ENCODE measurements at places on chromosomes 3 and 15.

DNA sequence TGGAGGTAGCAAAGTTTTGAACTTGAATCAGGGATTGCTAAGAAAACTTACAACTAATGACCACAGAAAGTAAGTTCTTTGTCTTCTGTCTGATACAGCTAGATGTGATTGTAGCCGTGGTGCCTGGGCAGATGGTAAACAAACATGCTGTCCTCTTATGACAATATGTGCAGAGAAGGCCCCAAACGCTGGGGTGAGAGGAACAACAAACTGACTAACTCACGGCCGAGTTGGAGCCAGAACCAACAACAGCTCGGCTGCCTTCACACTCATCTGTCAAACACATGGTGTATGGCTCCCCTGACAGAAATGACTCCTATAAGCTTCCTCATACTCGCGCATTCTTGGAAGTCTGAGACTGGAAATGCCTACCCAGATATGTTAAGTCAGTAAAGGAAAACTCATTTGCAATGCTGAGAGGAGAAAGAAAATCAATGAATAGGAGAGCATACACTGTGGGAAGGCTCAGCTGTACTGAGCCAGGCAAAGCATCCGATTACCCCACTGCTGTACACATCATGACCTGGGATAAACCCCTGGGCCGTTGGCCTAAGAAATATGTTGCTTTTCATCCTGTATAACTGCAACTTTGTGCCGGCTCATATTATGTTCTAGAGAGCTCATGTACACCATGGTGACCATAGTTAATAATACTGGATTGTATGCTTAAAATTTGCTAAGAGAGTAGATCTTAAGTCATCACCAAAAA lies 5.7 kb downstream of the THBS1 start:
- no peak for DNase-seq

GRCh38 chr3:7536921-7537320 lies 676.0 kb downstream of the GRM7 start:
- DNase-seq, result no peak

DNA sequence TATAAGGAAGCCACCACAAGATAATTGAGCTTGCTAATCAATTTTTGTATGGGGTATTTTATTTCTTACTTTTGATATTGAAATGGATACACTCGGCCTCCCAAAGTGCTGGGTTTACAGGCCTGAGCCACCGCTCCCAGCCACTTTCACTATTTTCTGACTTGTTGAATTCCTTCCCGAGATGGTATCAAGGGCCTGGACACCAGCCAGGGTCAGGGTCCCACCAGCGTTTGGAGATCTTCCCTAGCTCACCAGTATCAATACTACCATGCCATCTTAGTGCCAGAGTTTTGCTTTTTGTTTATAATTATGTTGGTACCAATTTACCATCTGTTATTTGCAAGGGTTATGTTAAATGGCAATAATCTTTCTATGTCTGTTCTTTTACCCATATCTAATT lies 5.5 kb upstream of the SELENOT start:
- no peak for DNase-seq

DNA sequence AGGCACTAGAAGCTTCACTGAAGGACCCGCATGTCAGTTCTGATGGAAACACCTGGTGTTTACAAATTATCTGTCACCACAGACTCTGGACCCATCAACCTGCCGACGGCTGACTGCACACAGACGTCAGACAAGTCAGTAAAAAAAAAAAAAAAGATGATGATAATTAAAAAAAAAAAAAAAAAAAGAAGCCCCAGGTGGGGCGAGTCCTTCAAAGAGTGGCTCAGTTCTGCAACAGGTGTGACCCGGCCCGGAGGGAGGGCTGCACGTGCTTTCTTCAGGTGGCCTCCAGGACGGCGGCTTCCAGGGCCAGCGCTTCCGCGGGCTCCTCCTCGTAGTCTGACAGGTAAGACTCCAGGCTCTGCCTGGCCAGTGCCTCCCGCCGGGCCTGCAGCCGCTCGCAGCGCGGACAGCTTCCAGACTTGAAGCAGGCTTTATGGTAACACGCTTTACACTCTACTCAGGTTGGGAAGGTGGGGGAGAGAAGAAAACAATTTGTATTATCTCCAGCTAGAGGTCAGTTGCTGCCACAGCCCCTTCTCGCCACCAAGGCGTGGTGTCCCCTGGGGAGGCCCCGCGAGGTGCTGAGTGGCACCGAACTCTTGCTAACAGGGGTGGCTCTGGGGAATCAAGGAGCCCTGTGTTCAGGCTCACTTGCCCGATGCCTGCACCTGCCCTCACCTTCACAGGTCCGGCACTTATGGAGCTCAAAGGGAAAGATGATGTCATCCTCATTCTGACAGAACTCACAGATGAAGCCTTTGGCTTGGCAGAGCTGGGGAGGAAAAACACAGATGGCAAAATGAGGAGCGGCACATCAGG lies 61.8 kb downstream of the RUBCN start:
- no peak for DNase-seq

GRCh38 chr15:74838137-74838516 lies 4.8 kb downstream of the ULK3 start:
- DNase-seq, result no peak

DNA sequence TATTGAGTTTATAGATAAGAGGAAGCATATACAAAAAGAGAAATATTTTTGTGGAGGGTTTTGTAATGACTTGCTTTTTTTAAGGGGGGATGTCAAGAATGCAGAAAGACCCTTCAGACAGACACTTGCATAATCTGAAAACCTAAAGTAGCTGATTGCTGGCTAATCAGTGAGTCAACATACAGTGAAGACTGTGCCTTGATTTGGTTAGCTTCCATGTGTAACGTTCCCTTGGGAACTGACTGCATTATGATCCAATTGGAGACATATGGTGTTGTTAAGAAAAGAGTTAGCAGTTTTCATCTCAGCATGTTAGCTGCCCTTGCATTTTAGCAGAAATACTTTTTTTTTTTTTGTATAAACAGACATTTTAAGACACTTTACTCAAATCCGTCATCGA lies 483.2 kb downstream of the RBMS3 start:
- no peak for DNase-seq

DNA sequence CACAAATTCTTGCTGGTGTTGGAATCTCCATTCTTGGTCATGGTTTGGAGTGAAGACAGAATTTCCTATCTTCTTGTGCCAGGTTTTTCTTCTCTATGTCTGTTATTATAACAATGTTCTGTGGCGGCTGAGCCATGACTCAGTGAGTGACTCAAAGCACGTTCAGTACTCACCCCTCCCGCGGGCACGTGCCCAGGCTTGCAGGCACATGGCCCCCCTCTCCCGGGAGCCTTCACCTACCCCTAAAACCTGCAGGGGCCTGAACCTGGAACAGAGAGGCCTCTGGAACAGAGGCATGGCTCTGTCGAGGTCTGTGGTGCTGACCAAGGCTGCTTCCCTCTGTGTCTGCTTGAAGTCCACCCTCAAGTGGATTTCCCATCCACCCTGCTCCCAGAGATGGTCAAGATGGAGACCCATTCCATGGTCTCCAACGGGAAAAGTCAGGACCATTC lies 27.6 kb downstream of the PLXNB1 start:
- no peak for DNase-seq

DNA sequence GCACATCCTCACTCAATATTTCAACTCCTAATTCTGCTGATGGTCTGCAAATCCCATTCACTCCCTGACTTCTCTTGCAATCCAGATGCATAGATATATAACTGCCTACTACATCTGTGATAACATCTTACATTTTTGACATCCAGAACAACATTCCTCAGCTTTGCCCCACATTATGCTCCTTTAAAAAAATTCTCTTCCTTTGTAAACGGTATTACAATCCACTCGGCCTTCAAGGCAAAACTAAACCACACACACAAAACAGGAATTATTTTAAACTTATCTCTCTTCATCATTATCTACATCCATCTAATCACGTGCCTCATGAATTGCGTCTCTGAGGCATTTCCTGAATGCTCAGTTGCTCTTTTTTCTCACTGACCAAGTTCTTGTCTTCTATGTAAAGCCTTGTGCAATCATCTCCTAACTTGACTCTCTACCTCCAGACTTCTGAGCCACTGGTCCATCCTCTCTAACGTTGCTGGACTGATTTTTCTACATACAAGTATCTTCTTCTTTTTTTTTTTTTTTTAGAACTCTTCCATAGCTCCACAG lies 117.0 kb downstream of the SATB1 start:
- DNase-seq, result no peak

DNA sequence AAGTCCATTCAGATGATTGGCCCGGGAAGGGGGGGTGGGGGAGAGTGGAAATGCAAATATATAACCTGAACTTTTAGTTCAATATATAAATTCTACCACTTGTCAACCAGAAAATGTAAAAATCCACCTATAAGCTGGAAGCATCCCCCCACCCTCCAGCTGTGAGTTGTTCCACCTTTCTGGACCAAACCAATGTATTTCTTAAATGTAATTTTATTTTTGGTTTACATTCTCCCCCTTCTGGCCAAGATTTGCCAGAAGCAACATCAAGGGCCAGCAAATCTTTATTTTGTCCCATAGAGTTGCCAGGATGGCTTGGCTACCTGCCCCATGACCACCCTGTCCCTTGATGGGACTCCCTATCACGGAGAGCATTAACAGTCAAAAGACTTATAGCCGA lies 545.7 kb downstream of the TBL1XR1 start:
- DNase-seq, result no peak

GRCh38 chr3:173690542-173691180 lies 293.1 kb downstream of the NLGN1 start:
- DNase-seq, result peak; percentile 43

DNA sequence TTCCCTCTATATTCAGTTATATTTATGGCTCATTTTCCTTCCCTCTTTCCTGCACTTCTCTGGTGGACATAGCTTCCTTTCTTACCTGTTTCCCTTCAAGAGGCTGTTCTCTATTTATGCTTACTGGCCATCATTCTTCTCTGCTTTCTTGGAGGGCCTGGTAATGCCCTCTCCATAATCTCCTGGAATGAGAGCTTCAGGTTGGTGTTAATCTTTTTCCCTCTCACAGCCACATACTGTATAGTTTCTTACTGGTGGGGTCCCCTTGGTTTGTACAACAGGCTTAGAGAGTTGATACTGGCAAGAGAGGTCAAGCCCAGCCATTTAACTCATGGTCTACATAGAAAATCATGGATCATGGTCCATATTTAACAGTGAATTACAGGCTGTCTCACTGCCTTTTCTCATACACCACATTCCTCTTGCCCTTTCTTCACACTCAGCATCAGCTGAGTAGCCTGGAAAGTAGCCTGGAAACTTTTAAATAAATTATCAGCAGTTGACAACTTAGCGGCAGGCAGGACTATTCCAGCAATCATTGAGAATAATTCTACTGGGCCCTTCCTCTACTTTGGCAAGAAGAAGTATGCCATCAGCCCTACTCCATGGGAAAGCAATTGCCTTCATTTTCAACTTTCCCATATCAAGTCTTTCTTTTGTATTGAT lies 38.0 kb upstream of the DPH6 start:
- DNase-seq, result no peak

GRCh38 chr3:58021072-58021959 lies 13.1 kb downstream of the FLNB start:
- DNase-seq, result peak; percentile 94

GRCh38 chr15:33200903-33201302 lies 6.4 kb upstream of the FMN1 start:
- no peak for DNase-seq

- no peak for DNase-seq
These were observed 162.4 kb upstream of the WNT5A start for GRCh38 chr3:55649554-55649953.

GRCh38 chr3:66394019-66394752 lies 106.6 kb downstream of the LRIG1 start:
- DNase-seq, result no peak

- DNase-seq, result no peak
These were observed 98.0 kb upstream of the SLC25A36 start for GRCh38 chr3:140843656-140844055.

DNA sequence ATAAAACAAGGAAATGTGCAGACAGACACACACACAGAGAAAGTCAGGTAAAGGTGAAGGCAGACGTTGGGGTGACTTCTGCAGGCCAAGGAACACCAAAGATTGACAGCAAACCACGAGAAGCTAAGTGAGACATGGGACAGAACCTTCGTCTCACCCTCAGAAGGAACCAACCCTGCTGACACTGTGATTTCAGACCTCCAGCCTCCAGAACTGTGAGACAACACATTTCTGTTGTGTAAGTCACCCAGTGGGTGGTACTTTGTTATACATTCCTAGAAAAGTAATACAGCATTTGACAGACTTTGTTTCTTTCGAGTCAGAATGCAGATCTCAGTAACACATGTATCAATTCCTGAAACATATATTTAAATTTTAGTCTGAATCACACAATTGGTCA lies 7.1 kb downstream of the WDR72 start:
- DNase-seq, result no peak

GRCh38 chr3:184338511-184338945 lies 1.1 kb downstream of the FAM131A start:
- no peak for DNase-seq

- DNase-seq, result no peak
These were observed 40.6 kb upstream of the NMNAT3 start for GRCh38 chr3:139718415-139718814.

DNA sequence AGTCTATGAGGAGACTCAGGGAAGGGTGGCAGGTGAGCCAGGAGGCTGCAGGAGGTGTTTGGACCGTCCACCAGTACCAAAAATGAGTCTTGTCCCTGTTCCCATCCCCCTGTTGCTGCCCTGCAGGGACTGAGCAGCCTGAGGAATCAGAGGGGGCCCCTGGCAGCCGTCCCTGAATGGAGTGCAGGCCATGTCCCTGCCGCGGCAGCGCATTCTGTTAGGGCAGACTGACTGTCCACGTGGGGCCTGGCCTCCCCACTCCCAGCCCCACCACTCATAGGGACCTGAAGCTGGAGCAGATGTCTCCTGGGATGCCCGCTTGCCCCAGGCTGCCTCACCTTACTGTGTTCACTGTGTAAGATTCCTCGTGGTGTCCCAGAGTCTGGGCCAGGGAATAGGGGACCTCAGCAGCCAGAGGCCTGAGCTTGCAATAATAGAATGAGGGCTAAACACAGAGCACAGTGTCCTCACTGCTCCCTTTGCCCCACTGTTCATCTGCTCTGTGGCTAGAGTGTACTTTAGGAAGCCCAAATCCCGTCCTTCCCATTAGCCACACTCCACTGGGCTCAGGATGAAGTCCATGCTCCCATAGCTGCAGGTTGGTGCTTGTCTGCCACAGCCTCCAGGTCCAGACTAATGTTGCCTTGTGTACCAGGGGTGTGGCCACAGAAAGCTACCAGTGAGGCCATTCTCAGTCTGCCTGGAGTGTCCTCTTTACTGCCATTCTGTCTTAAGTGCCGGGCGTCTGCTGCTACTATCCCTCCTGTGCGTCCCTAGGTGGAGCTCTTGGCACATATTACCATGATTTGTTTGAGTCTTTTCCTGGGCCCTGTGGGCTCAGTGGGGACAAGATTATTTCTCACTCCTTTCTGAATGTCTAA lies 63.2 kb downstream of the HCN4 start:
- peak; percentile 59 for DNase-seq

- DNase-seq, result no peak
These were observed 755.3 kb downstream of the ROBO1 start for GRCh38 chr3:79012530-79012913.

- no peak for DNase-seq
These were observed 37.5 kb downstream of the LPP start for GRCh38 chr3:188191460-188191859.

- DNase-seq, result no peak
These were observed 257.4 kb upstream of the CBLB start for GRCh38 chr3:106126067-106126845.
